ACHN (cell line): ENCODE measurements at places on chromosomes 11 and 22.

DNA sequence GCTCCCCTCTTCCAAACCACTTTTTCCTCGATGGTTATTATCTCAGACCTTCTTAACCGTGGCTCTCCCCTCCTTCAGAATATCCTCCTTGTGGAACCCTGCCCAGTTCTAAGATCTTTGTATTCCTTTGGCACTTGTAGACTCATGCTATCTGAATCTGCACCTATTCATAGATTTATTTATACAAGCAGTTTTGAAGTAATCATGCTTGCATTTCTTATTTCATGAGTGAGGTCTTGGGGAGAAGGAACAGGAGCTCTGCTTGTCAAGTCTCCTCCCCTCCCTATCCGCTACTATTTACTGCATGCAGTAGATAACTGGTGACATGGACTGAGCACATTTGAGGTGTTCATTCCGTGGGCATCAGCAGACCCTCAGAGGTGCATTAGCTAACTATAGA, 5.4 kb upstream of the MADD start:
- DNase-seq, result no peak

DNA sequence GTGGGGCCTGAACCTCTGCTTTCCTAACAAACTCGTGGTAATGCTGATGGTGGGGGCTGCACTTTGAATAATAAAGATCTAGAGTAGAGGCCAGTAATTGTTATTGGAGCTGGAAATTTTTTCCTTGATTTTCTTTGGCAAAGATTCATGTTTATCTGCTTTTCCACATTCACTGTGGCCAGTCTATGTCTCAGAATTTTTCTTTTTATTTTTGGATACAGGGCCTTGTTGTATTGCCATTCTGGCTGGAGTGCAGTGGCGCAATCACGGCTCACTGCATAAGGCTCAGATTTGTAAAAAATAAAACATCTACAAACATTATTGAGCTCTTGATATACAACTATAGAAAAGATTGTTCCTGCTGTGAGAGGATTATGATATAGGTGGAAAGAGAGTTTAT, 1.6 kb downstream of the TMEM135 start:
- no peak for DNase-seq

DNA sequence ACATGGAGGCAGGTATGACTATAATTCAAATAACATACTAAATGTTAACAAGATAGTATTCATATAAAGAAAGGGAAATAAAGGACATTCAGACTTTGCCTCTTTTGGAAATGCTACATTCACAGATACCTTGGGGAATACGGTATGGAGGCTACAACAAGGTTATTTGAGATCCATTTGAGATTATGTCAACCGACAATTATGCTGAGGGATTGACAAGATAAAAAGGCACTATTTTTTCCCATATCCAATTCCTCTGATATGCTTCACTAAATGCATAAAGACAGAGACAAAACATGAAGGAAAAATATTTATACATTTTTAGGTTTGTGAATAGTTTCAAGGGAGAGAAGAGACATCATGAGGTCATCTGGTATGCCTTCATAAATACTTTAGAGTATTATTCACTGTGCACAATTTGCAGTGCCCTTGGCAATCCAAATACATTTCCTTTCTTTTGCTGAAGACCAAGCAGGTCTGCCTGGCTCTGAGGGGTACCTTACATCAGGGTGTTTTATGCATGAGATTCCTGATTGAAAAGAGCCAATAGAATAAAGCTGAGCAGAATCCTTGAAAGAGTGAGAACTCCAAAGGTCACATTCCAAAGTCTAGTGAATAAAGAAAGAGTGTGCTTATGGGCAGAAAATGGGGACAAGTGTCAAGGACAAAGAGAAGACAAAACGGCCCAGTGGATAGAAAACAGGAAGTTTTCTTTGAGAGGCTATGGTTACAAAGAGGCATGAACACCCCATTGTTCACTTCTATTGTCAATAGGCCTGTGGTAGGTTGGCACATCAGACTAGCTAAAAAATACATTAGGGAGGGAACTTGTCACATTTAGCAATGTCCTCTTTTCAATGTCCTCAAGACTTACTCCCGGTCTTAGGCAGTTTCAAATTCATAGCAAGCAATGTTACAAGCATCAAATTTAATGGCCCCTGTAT, 455.8 kb downstream of the LRRC4C start:
- no peak for DNase-seq

DNA sequence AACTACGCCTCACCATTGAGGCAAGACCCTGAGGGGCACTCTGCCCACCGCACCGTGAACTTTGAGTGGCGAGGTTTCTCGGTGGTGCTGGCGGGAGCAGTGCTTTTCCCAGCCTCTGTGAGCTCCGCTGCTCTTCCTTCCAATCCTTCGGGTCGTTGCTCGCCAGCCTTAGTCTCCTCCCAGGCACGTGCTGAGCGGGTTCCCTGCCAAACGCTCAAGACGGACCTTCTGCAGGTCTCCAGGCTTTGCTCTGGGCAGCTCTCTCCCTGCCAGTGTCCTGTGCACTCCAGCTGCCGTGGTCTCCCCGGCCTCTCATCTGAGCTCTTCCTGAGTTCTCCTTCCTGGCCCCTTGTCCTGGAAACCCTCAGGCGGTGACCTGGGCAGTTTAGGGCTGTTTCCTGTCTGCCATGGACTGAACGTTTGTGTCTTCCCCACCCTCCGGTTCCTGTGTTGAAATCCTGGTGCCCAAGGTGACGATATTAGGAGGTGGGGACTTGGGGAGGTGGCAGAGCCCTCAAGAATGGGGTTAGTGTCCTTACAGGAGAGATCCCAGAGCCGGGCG, 11.2 kb upstream of the MUC6 start:
- DNase-seq, result no peak

DNA sequence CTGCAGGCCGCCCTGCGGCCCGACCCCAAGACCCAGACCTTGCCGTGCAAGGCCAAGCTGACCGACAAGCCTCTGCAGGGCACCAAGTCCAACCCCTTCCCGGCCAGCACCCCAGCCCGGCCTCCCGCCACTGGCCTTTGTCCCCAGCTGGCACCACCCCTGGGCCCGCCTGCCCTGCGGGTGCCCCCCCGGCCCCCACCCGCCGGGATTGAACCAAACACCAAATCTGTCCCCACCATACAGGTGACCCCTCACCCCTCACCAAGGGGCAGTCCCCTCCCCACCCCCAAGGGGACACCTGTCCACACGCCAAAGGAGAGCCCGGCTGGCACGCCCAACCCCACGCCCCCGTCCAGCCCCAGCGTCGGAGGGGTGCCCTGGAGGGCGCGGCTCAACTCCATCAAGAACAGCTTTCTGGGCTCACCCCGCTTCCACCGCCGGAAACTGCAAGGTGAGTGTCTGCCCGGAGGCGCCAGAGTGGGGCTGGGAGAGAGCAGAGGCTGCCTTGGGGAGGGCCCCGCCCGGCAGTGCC, 36.2 kb downstream of the MOB2 start:
- DNase-seq, result no peak

GRCh38 chr11:6927030-6927617, 898 bp downstream of the ZNF215 start:
- DNase-seq, result no peak

DNA sequence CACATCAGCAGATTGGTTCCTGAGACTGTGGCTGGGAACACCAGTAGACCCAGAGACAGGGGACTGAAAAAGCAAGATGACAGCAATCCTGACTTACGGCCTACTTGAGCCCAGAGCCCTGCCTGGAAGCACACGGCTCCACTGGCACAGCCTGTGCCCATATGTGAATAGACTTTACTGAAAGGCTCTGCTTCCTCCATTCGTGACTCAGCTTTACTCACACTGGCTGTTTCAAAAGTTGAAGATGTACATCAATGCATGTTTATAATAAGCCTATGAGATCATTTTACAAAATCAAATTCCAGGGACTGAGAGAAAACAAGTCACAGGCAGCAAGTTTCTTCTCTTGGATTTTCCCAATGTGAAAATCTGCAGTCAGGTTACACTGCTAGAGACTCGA, 134.6 kb upstream of the TEAD1 start:
- DNase-seq, result peak; percentile 14
